ENCODE measurements at places on chromosomes 1 and 21.

DNA sequence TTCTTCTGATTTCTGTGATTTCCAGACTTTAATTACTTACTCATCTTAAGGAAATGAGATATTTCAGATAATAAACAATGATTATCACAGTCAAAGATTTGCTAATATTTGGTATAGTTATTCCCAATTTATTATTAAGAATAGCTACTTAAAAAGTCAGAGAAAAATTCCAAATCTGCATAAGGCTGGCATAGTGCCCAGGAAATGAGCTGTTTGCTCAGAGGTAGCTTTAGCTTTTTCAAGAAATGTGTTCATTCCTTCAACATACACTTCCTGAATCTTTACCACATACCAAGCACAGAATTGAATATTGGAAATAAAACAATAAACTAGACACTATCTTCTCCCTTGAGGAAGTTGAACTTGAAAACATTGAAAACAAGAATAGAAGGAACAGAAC is 44.3 kb upstream of the KCNK1 start:
- DNase-seq, result peak; percentile 45

- DNase-seq, result no peak
These were observed 73.1 kb downstream of the USH2A start for GRCh38 chr1:216350186-216350585.

DNA sequence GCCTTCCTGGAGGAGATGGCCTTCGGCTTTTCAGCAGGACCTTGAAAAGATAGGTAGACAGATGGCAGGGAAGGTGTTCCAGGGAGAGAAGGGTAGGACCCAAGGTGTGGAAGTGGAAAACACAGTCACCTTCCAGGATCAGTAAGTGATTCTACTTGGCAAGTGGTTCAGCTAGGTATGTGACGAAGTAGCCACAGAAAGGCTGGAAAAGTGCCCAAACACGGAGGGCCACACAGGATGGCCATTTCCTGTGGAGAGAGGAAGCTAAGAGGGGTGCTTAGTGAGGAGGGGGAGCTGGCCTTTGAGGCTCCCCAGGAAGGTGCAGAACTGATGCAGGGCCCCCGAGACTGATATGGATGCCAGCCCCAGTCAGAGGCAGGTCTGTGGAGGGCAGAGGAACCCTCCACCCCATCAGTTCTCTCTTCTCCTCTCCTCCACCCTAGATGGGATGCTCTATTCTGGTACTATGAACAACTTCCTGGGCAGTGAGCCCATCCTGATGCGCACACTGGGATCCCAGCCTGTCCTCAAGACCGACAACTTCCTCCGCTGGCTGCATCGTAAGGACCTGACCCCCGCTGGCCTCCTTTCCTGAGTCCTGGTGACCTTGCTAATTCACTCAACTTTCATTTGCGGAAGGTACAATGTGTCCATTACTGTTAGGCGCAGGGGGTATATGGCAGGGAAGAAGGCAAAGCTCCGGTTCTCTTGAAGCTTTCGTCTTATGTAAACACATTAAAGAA is 6.8 kb downstream of the SEMA4A start:
- DNase-seq, result no peak

- DNase-seq, result no peak
These were observed 504.0 kb upstream of the OLFM3 start for GRCh38 chr1:102500758-102501157.

DNA sequence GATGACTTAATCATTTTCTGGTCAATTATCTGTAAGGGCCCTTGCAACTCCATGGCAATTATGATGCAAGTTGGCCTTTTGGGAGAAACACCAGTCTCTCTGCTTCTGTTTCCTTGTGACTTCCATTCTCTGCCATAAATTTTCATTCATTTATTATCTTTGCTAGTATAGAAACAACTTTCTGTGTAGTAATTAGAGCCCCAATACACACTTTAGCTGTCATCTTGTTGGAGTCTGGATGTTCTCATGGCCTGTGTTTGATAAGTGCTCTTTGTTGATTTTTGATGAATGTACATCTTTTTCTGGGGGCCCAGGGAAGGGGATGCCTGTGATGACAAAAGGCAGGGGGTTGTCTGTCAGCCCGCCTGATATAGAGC is 22.4 kb downstream of the PROX1 start:
- no peak for DNase-seq

- no peak for DNase-seq
These were observed 585.3 kb downstream of the PTPRU start for GRCh38 chr1:29821605-29822004.

- no peak for DNase-seq
These were observed 22.6 kb downstream of the SLC5A9 start for GRCh38 chr1:48245106-48245505.

DNA sequence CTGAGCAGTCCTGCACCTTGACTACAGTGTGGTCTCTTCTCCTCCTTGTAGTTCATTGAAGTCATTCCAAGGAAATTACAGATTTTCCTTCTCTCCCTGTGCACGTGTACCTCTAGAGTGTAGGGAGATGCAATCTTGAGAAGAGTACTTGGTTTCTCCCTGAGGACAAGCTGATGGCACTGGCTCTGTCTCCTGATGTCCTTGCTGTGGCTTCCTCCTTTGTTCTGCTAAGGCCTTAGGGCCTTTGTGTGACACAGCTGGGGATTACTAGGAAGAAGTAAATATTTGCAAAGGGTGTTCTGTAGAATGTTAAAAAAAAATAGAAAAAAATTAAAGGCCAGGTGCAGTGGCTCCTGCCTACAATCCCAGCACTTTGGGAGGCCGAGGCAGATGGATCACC is 66.2 kb upstream of the APOBEC4 start:
- no peak for DNase-seq

Data from fibroblast of skin of right biceps (primary cell).